ENCODE measurements at places on chromosomes 5 and 9.

GRCh38 chr5:2451100-2451499, 300.4 kb downstream of the IRX2 start:
- DNase-seq = no peak

- DNase-seq = no peak
These were observed 28.4 kb downstream of the SPZ1 start for GRCh38 chr5:80348171-80348570.

GRCh38 chr5:134851307-134851923, 5.6 kb downstream of the C5orf24 start:
- DNase-seq = no peak

DNA sequence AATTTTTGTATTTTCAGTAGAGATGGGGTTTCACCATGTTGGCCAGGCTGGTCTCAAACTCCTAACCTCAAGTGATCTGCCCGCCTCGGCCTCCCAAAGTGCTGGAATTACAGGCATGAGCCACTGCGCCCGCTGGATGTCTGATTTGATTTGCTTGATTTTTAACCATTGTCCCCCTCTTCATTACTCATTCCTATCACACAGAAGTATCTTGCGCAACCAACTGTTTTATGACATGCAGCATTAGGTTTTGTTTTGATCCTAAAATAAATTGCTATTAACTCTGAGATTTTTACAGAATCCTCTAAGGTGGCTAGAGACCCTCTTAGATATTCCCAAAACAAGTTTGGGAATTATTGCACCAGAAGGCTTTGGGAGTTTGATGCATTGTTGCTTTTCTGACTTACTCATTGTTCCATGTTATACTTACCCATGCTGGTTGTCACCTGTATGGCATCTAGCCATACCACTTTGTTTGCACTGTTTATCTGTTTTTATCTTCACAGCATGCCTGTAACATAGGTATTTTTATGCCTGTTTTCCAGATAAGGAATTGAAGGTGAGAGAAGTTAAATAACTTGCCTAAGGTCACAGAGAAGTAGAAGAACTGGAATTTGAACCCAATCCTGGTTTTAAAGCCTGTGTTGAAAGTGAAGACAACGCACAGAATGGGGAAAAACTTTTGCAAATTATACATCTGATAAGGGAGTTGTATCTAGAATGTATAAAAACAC, 35.9 kb upstream of the PWWP2A start:
- no peak for DNase-seq

All from left kidney (tissue), 8 donors.